ENCODE measurements at places on chromosomes 16 and 17.
A peak's percentile ranks its signal among the peaks of the same experiment; 100 is the strongest.

GRCh38 chr16:63617047-63617989 is 1504.5 kb downstream of the CDH11 start:
- DNase-seq = no peak

DNA sequence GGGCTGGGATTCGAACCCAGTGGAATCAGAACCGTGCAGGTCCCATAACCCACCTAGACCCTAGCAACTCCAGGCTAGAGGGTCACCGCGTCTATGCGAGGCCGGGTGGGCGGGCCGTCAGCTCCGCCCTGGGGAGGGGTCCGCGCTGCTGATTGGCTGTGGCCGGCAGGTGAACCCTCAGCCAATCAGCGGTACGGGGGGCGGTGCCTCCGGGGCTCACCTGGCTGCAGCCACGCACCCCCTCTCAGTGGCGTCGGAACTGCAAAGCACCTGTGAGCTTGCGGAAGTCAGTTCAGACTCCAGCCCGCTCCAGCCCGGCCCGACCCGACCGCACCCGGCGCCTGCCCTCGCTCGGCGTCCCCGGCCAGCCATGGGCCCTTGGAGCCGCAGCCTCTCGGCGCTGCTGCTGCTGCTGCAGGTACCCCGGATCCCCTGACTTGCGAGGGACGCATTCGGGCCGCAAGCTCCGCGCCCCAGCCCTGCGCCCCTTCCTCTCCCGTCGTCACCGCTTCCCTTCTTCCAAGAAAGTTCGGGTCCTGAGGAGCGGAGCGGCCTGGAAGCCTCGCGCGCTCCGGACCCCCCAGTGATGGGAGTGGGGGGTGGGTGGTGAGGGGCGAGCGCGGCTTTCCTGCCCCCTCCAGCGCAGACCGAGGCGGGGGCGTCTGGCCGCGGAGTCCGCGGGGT is at the start of gene CDH1:
TSS of gene CDH1 (plus strand) at position 247 of the 684 bp plus-strand sequence. CDS start at position 371, 124 bp downstream.
- no peak for DNase-seq

DNA sequence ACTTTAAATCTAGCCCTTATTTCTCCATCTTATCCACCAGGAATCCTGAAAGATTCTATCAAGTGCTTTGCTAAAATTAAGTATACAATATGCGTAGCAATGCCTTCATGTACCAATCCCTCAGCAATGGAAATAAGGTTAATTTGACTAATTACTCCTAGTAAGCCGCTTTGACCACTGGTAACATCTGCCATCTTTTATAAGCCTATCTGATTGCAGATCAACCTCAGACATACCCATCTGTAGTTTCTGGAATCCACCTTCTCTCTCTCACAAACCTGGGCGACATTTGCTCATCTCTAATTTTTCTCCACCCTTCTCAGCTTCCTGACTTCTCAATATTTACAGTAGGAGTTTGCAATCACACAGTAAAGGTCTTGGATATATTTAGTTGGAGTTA is 138.8 kb upstream of the CRHR1 start:
- DNase-seq = no peak

DNA sequence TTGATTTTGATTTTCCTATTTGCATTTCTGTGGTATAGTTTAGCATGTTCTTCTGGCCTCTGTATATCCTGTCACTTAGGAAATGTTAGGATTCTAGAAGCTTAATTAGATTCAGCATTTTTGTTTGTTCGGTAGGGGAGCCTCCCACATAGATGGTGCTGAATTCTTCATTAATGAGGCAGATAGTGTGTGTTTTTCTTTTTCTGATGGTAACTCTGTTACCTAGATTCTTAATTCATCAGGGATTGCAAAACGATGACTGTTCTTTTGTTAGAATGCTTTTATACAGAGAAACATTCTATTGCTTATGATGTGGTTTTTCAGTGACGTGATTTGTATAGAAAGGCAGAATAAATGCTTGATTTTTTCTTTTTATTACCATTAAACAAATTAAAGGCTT is 19.0 kb downstream of the BANP start:
- DNase-seq = no peak

- no peak for DNase-seq
These were observed 808.9 kb downstream of the CDH11 start for GRCh38 chr16:64312980-64313379.

GRCh38 chr17:74427048-74427762 is 4.7 kb upstream of the GPRC5C start:
- DNase-seq = no peak

GRCh38 chr17:81487487-81488275 is 24.9 kb downstream of the ACTG1 start:
- peak; percentile 68 for DNase-seq

DNA sequence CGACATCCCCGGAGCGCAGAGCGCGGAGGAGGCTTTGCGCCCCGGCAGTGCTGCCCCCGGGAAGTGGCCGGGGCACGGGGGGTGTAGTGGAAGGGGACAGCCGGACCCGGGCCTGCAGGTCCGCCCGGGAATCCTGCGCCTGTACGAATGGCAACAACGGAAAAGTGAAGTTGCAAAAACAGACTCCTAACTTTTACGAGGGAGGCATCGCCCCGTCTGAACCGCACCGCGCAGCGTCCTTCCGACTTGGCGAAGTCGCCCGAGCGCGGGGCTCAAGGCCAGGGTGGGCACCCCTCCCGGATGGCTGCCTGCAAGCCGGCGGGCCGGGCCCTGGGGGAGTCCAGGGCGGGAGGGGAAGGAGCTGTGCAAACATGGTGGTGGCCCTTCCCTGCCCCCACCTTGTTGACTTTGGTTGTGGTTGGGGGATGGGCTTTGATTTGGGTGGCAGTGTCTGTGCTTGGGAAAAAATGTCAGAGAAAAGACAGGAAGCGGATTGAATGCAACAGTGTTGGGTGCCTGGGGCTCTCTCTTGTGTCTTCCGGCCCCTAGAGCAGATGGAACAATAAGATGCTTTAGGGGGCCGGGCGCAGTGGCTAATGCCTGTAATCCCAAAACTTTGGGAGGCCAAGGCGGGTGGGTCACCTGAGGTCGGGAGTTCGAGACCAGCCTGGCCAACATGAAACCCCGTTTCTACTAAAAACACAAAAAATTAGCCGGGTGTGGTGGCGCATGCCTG is 675 bp downstream of the RNF213 start:
- DNase-seq = peak; percentile 38

GRCh38 chr16:74071996-74072535 is 224.5 kb upstream of the PSMD7 start:
- no peak for DNase-seq

- no peak for DNase-seq
These were observed 174.9 kb upstream of the WSCD1 start for GRCh38 chr17:5895276-5895675.

- no peak for DNase-seq
These were observed 67.4 kb upstream of the ENDOV start for GRCh38 chr17:80347536-80347935.

DNA sequence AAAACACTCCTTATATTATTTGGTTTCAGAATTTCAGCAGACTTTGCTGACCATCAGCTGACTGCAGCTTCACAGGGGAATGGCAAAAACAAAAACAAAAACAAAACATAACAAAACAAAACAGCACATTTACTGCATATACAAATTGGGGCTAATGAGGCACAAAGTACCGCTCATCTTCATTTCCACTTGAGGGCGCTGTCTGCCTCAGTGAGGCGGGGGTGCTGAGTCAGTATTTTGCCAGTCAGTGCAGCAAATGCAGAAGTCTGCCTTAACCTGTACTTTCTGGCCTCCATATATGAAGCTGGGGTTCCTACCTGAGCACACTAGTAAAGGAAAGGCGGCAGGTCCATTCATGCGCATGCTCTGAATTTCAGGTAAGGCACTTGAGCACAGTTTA is 13.5 kb upstream of the DYNLRB2 start:
- no peak for DNase-seq

DNA sequence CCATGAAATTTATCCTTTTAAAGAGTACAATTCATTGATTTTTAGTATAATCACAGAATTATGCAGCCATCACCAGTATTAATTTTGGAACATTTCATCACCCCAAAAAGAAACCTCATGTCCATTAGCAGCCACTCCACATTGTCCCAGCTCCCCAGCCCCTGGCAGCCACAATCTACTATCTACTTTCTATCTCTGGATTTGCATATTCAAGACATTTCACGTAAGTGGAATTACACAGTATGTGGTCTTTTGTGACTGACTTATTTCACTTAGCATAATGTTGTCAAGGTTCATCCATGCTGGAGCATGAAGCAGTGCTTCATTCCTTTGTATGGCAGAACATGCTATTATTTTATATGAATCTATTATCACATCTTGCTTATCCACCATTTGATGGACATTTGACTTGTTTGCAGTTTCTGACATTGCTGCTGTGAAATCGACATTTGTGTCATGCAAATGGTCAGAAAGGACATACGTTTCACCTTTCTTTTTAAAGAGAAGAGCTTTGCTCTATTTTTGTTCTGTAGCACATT is 10.7 kb downstream of the METTL9 start:
- no peak for DNase-seq

DNA sequence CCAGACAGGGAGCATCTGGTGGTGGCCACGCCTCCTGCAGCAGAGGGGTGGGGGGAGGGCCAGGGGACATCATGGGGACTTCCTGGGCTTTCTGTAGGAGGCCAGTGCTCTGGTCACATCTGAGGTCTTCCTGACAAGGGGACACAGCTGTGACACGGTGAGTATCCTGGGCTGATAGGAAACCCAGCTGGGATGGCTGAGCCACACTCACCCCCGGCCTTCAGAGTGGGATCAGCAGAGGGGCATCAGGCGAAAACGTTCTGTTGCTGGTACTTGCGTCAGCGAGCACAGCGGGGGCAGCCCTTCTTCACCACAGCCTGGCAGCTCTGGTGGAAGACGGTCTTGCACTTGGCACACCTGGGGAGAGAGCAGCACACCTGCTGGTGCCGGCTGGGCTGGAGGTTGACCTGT is 122.9 kb upstream of the SMURF2 start:
- DNase-seq = no peak

DNA sequence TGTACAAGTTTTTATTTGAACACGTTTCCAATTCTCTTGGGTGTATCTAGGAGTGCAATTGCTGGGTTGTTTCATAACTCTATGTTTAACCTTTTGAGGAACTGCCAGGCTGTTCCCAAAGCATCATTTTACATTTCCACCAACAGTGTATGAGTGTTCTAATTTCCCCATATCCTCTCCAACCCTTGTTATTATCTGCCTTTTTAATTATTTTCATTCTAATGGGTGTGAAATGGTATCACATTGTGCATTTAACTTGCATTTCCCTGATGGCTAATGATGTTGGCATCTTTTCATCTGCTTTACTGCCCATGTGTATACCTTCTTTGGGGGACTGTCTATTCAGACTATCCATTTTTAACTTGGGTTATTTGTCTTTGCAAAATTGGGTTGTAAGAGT is 104.2 kb downstream of the USP31 start:
- no peak for DNase-seq

GRCh38 chr16:1788708-1789100 is 4.8 kb downstream of the IGFALS start:
- DNase-seq = no peak

DNA sequence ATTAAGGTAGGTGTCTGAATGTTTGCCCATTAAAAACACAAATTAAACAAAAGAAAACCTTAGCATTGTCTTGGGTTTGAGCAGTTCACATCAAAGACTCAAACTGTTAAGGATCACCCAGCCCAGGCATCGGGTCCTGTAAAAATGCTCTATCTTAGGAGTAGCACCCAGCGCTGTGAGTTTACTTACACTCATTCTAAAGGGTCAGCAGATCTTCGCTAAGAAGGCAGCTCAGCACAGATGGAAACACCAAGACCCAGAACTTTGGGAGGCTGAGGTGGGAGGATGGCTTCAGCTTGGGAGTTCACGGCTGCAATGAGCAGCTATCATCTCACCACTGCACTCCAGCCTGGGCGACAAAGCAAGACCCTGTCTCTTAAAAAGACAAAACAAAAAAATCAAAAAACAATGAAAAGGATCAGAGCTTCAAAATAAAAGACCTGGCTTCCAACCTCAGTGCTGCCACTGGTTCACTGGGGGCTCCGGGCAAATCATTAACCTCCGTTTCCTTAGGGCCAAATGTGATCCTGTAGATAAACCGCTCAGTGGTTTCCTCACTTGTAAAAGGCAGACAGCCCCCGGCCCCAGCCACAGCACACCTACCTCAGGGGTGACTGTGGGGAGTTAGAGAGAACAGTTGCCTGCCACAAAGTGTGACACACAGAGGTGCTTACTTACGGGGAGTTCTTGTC is 11.1 kb downstream of the COG1 start:
- no peak for DNase-seq

- DNase-seq = no peak
These were observed 7.9 kb upstream of the PLEKHG4 start for GRCh38 chr16:67271446-67271845.
